Activated CD8-positive, alpha-beta memory T cell treated with anti-CD3 and anti-CD28 coated beads for 1 hour (primary cell): ENCODE measurements at places on chromosomes 13 and 19.

GRCh38 chr19:1065606-1066109 lies 1.3 kb upstream of the ARHGAP45 start:
- DNase-seq = no peak

- DNase-seq = no peak
Measured at GRCh38 chr13:39455521-39456175, 147.3 kb downstream of the LHFPL6 start.

GRCh38 chr13:50401721-50402465 lies 386.6 kb downstream of the KCNRG start:
- DNase-seq = no peak

DNA sequence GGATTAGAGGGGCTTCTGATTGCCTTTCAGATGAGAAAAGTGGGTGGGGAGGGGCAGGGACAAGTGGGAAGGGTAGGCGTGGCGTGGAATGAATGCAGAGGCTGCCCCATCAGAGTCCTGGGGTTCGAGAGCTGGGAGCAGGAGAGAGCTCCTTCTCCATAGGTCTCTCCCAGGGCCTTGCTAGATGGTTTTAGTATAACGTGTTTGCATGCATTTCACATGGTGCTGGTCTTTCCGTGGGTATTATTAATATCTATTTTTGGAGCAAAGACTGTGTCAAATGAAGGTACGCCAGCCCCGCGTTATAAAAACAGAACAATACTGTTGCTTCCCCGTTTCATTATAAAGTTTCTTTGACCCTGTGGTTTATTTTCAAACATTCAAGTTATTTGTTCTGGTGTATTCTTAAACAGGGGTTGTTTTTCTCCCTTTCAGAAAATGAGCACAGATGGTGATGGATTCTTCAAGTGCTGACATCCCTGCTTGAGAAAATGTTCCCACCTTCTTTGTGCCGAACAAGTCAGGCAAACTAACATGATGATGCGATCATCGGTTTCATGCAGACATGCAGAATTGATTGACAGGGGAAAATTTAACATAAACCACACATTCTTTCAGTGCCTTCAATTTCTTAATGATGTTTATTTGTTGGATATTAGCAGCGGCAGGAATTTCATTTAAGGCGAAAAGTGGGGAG lies 62.1 kb upstream of the ZNF536 start:
- DNase-seq = no peak

DNA sequence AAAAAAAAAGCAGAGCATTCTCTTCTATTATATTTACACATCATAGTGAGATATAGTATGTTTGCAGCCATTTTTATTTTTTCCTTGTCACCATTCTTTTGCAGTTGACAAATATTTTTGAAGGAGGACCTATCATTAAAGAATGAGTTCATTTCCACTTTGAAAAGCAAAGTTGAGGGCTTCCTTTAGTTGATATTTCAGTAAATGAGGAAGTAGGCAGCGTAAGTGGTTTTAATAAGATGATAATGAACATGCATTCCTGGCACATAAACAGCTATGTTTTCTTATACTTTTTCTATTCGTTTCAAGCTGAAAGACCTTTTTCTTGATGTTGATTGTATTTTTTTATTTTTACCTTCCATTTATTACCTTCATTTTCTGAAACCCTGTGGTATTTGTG lies 66.2 kb downstream of the ZMYM2 start:
- no peak for DNase-seq

DNA sequence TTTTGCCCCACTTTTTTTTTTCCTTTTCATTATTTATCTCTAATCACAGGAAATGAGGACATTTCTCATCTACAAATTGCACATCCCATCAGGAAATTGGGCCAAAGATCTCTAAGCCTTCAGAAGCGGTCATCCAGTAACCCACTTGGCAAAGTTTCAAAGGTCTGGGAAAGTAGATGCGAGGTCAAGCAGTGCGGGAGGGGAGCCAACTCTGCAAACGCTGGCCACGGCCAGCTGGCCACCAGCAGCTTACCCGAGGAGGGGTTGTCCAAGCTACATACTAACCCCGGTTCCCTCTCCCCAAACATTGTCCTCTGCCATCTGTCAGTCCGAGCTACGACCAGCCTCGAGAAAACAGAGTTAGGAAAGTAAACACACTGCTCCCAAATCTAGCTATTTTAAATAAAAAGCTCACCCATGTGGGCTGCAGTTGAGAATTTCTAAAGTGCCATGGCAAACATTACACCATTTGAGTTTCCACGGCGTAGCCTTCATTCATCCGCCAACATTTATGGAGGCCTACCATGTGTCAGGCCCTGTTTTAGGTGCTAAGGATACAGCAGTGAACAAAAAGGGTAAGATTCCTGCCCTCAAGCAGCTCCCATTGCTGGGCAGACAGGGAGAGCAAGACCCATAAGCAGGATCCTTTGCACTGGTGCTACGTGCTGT lies 11.5 kb downstream of the FFAR2 start:
- no peak for DNase-seq

GRCh38 chr13:28657784-28658538 lies 969 bp upstream of the POMP start:
- no peak for DNase-seq

DNA sequence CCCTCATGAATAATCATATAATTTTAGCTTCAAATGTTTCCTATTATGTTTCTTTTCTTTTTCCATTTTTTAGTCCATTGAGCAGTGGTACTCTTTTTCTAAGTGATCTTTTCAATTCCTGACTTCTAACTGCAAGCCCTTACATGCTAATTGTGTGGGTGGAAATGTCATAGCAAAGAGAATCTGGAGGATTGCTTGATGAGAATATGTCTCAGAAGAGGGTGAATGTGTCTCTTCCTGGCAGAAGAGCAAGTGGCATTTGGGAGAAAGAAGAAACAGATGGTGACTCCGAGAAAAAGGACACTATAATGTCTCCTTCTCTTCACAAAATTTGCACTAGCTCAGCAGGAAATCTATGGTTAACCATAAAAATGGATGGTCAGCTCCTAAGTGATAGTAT lies 2320.0 kb downstream of the PCDH9 start:
- no peak for DNase-seq

DNA sequence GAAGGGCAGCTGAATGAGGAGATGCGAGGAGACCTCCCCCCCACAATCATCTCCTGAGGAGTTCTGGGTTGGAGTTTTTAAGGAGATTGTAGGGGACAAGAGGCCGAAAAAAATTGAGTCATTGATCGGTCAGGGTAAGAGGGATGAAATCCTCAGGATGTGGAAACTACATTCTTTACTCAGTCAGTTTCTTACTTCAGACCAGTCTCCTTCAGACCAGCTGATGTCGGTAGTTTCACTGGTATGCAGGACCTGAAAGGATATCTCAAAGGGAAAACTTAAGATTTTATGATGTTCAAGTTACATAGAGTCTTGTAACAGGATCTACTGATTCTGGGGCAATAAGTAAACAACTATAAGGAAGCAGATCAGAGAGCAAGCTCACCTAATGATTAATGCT lies 51.7 kb upstream of the RFXAP start:
- DNase-seq = no peak

DNA sequence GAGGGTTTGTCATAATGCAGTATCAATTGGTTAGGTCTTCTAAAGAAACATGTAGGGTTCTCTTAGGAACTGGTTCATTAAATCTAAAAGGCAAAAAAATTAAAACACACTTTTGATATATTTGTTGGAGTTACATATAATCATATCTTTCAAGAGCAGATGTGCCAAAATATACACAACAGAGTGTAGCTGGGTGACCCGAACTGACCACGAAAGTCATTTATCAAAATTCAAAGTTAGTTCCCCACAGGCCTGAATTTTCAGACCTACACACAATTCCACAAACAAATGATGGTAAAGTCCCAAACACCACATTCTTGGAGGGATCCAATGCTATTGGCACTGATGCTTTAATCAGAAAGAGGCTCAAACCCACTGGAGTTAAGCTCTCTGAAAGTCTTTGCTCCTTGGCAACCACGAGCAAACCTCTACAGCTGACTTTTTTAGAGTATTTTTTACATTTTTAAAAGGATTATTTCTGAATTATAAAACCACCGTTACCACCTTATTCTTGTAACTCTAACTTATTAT lies 50.9 kb downstream of the IRS2 start:
- no peak for DNase-seq

GRCh38 chr13:110024645-110024980 lies 238.2 kb upstream of the IRS2 start:
- DNase-seq = no peak

DNA sequence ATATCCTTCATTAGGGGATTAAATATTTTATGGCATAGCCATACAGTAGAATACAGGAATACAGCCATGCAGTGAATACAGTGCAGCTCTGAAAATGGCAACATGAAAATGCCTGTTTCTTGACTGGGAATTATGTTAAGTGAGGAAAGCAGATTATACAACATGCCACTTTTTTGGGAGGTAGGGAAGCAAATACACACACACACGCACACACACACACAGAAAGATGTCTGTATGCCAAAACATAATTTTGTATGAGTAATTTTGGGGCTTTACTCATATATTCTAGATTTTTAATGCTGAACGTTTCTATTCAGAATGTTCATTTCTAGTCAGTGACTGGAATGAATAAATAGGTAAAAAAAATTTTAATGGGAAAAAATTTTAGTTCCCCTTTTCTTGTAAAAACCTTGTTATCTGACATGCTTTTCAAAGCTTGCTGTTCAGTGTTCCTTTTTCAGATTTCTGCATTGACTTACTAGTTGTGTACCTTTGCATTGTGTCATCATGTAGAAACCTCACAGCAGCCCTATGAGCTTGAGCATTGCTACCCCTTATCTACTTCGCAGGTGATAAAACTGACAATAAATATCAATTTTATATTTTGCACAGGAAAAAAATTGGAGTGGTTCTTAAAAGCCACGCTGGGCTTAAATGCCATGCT lies 7.8 kb downstream of the GPR183 start:
- DNase-seq = no peak

- no peak for DNase-seq
Measured at GRCh38 chr13:21232599-21232998, 56.1 kb downstream of the MRPL57 start.

DNA sequence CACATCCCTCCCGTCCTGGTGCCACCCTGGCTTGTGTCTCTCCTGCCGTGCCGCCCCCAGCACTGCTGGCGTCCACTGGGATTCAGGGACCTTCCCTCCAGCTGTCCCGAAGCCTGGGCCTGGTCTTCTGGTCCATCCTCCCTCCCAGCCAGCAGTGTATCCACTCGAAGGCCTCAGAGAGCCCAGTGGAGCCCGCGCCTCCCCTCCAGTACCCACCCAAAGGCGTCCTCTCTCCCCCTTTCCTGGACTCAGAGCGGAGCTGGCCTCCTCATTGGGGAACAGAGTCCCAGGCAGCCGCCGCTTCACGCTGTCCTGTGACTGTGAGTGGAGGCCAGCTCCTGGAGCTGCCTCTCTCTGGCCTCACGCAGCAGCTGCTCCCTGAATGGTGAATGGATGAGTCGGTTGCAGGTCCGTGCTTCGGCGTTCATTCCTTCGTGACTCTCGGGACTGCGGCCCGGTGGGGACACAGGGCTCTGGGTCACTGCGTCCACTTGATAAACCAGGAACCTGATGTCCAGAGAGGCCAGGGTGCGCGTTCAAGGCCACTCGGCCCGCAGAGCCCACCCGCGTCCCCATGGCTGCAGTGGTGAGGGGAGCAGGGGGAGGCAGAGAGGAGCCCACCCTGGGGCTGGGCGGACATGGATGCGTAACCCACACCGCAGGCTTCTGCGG lies 12.1 kb downstream of the ONECUT3 start:
- DNase-seq = no peak

GRCh38 chr19:33418461-33418860 lies 45.0 kb downstream of the CEBPG start:
- no peak for DNase-seq

GRCh38 chr19:8323781-8324185 lies 2.5 kb downstream of the RPS28 start:
- DNase-seq = no peak

DNA sequence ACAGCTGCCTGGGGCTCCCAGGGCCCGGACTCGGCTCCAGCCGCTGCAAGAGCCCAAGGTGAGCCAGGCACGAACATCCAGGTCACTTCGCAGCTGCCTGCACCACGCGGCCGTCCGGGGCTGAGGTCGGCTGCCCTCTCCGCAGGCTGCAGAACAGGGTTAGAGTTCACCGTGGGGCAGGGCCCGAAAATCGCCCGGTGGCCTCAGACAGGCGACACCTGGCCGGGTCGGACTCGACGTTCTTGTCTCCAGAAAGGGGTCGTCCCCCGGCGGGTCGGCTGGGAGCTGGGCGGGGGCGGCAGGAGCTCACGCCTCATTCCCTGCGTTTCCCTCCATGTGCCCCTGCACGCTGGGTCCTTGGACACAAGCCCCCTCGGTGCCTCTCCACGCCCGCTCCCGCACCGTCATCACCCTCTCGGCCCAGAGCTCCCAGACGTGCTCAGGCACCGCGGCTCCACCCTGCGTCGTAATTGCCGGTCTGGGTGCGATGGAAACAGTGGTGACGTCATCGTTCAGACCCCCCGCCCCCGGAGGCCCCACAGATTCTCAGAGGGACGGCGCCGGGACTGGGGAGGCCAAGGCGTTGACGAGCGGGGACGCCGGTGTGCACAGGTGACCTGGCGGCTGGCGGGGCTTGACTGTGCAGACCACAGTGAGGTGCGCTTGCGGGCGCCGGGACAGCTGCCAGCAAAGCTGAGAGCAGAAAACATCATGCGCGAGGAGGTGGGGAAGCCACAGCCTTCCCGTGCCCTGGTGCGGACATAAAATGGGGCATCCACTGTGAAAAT lies 4.0 kb upstream of the GRIN3B start:
- DNase-seq = peak; percentile 96

DNA sequence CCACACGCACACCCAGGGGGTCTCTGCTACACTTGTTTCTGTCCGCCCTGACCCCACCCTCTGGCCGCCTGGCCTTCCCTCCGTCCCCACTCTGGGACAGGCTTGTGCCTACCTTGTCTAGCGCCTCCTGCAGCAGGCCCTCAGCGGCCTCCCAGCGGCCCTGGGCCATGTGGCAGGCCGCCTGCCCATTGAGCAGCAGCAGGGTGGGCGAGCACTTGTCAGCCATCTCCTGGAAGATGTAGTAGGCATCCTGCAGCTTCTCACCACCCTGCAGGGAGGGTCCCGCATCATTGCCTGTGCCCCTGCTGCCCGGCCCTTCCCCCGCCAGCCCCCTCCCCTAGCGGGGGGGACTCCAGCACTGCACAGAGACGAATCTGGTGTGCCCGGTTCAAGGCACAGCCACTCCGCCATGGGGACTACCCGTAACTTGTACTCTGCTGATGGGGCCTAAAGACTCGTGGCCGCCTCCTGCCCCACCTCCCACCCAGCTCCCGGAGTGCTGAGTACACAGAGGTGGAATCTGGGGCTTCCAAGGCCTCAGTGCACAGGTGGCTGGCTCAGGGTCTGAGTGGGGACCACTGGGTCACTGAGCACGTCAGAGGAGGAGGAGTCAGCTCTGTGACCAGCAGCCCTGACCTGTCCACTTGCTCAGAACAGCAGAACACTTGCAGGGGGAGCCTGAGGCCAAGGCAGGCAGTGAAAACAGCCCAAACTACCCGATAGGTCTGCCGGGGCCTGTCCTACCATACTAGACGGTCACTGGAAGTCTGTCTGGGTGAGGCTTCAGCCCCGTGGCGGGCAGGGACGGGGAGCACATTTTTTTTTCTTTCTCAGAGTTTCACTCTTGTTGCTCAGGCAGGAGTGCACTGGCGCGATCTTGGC lies 7.4 kb upstream of the CERS1 start:
- no peak for DNase-seq

- DNase-seq = no peak
Measured at GRCh38 chr13:57716295-57716694, 84.8 kb downstream of the PCDH17 start.

GRCh38 chr13:113116206-113116800 lies 6.3 kb upstream of the F10 start:
- DNase-seq = no peak
